ENCODE measurements at places on chromosomes 3 and 15. TPM values are rescaled to one million over a fixed set of nuclear protein-coding genes. Genes with fewer than 3 reads are reported as not detected.

ANKRD63 gene
- not detected for total RNA-seq

SLC24A5 gene
- not detected for total RNA-seq

CTXN2 gene
- total RNA-seq: not detected

SYNM gene
- 1.8 TPM for total RNA-seq

DNASE1L3 gene
- total RNA-seq: not detected

APEH gene
- total RNA-seq: 66.4 TPM

NOX5 gene
- total RNA-seq: 0.10 TPM

DNAJB8 gene
- total RNA-seq: not detected

ACKR4 gene
- 0.29 TPM for total RNA-seq

ADAMTS9 gene
- 13.1 TPM for total RNA-seq

SNTN gene
- total RNA-seq: not detected

PSTPIP1 gene
- total RNA-seq: not detected

GATM gene
- total RNA-seq: not detected

CTXND1 gene
- total RNA-seq: not detected
